ENCODE measurements at places on chromosomes 1 and 21.

DNA sequence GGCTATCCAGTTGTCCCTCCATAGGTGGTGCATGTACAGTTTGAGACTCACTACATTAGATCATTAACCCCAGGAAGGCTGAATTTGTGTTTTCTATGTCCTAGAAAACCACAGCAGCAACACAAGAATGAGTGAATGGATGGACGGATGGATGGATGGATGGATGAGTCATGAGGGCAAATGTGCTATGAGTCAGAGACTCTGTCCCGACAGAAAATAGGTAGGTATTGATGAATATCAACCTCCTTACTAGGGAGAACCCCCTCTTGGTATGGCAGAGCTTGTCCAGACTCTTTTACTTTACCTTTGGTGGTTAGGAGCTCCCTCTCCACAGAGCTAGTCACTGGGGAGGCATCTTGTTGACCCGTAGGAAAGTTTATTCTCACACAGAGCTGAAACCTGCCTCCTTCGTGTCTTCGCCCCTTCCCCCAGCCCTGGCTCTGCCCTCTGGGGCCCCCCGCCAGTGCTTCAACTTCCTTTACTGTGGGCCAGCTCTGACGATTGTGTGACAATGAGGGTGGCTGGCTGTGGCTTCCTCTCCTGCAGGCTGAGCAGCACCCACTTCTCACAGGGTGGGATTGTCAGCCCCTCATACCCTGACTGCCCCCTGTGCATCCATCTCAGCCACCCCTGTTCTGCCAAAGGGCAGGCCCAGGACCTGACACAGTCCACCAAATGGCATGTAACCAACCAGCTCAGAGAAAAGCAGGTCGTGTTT is 145.2 kb downstream of the FOXD2 start:
- DNase-seq = no peak

DNA sequence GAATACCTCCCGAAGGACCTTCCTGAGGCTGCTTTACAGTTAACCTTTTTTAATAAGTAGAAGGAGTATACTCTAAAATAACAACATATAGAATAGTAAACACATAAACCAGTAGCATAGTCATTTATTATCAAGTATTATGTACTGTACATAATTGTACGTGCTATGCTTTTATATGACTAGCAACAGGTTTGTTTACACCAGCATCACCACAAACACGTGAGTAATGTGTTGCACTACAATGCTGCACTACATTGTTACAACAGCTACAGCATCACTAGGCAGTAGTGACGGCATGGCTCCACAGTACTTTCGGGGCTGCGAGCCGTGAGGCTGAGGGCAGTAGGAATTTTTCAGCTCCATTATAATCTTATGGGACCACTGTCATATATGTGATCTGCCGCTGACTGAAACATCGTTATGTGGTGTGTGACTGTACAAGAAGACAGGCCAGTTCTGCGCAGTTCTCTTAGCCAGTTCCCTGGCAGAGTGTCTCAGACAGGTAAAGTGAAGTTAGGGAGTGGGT is 82.8 kb upstream of the LRRC8D start:
- DNase-seq = no peak

GRCh38 chr1:72568113-72568512 is 285.8 kb upstream of the NEGR1 start:
- no peak for DNase-seq

- no peak for DNase-seq
Observed at GRCh38 chr1:119327094-119327449, 41.5 kb upstream of the HAO2 start.

GRCh38 chr1:3657578-3658230 is 5.4 kb downstream of the TP73 start:
- DNase-seq = no peak

DNA sequence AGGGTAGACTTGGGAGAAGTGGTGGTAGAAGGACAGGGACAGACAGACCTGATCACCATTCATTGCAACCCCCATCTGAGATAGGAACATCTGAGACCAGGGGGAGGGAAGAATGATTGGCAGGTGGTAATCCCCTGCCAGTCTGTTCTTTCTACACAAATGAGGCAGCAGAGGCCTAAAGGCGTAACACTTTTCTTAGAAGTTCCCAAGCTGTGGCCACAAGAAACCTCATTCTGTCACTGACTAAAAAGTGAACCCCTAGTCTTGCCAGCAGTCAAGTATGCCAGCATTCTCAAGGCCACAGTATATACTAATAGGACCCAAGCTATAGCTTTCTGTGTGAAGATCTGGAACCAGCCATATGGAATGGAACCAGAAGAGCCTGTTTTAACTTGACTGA is 638.0 kb downstream of the KCNT2 start:
- DNase-seq = no peak

DNA sequence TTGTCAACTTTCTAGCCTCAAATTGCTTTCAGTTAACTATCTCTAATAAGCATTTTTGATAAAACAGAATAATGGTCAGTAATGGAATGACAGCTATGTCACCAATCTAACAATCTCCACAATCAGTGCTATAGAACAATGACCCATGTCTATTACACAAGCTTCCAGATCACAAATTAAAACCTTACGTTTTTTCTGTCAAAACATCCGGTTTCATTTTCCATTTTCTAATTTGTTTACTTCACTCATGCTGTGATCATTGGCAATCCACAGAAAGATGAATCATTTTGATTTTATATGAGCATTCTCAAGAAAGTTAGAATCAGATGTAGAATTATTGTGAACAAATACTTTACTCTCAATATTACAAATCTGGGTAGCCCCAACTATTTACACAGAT is 80.3 kb downstream of the KCNT2 start:
- no peak for DNase-seq

- DNase-seq = no peak
Observed at GRCh38 chr21:34511181-34511580, 829 bp downstream of the KCNE1 start.

- no peak for DNase-seq
Observed at GRCh38 chr1:183577897-183578465, 12.3 kb downstream of the NCF2 start.

- no peak for DNase-seq
Observed at GRCh38 chr1:159429074-159429861, 2.7 kb upstream of the OR10J4 start.

DNA sequence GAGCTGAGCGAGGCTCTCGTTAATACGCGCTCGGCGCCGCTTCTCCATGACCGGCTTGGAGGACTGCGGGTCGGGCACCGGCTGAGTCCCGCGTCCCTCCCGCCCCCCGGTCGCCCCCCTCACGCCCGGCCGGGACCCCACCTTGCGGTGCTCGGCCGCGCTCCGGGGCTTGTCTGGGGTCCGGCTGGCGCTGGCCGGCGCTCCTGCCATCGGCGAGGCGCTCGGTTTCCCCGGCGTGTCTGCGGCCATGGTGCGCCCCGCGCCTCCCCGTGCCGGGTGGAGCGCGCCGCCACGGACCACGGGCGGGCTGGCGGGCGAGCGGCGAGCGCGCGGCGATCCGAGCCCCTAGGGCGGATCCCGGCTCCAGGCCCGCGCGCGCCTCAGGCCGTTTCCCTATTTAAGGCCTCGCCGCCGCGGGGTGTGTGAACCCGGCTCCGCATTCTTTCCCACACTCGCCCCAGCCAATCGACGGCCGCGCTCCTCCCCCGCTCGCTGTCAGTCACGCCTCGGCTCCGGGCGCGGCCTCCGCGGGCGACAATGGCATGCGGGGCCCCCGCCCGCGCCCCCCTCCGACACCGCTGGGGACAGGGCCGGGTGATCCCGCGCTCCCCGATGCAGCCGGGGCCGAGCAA is at the start of gene HES4:
TSS of gene HES4 (minus strand) at position 373 of the 632 bp plus-strand sequence. CDS start at position 249, 124 bp downstream.
- DNase-seq = no peak

- DNase-seq = no peak
Observed at GRCh38 chr1:41020654-41021053, 871 bp downstream of the SLFNL1 start.

DNA sequence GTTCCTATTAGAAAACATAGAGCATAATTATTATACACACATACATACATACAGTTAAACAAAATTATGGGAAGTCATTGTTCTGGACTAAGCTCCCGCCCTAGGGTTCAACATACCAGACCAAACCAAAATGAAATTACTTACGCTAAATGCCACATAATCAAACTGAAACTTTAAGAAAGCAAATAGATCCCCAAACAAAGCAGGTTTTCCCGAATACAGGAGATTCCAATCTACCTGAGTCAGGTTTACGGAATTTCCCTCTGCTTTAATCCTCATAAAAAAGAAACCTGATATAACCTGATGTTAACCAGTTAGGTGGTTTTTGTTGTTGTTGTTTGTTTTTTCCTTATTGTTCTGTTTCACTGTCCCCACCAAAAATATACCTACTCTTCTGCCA is 1886.9 kb downstream of the NCAM2 start:
- DNase-seq = no peak

GRCh38 chr1:58782178-58783089 is 1.4 kb downstream of the JUN start:
- DNase-seq = peak; percentile 29

GRCh38 chr1:21621051-21621450 is 48.1 kb downstream of the RAP1GAP start:
- DNase-seq = no peak

- no peak for DNase-seq
Observed at GRCh38 chr1:212980123-212980785, 29.9 kb downstream of the VASH2 start.

DNA sequence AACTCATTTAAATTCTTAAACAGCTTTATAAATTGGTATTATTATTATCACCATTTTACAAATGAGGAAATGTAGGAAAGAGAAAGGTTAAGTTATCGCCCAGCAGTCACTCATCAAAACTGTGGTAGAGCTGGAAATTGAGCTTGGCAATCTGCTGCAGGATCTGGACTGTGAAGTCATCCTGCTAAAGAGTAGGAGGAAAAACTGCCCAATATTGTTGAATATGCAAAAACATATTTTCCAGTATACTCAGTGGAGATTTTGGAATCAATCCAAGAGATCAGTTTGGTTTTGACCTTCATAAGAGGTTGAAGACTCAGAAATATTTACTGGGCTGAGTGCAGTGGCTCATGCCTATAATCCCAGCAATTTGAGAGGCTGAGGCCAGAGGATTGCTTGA is 16.9 kb upstream of the RC3H1 start:
- no peak for DNase-seq

GRCh38 chr1:203888807-203889251 is 27.4 kb downstream of the SNRPE start:
- no peak for DNase-seq

GRCh38 chr1:235821361-235821981 is 45.2 kb downstream of the LYST start:
- DNase-seq = no peak

DNA sequence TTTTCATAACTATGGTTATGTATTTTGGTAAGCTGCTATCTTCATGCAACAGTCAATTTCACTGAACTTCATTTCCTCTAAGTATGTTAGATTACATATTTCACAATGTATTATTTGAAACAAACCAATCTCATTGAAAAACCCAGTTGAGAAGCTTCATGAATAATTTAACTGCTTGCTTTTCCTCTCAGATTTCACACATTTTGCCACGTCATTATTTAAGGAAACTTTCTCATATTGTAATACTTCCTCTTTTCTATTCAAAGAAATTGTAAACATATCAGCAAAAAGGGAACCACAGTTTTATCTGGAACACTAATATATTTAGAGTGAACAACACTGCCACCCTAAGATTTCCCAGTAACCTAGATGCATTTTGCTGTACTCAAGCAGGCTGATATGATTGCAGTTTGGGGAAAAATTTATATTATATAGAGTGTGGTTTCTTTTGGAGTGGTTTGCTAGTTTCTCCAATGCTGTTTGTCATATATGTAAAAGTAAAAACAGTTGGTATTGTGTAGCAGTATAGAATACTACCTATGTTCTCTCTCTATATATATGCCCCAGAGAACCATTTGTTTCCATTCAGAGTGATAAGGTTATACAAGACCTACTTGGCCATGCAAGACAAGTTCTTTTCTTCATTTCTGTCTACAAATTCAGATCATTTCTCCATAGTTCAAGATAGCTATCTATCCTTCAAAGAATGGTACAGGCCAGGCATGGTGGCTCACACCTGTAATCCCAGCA is 28.4 kb upstream of the AHCTF1 start:
- no peak for DNase-seq

DNA sequence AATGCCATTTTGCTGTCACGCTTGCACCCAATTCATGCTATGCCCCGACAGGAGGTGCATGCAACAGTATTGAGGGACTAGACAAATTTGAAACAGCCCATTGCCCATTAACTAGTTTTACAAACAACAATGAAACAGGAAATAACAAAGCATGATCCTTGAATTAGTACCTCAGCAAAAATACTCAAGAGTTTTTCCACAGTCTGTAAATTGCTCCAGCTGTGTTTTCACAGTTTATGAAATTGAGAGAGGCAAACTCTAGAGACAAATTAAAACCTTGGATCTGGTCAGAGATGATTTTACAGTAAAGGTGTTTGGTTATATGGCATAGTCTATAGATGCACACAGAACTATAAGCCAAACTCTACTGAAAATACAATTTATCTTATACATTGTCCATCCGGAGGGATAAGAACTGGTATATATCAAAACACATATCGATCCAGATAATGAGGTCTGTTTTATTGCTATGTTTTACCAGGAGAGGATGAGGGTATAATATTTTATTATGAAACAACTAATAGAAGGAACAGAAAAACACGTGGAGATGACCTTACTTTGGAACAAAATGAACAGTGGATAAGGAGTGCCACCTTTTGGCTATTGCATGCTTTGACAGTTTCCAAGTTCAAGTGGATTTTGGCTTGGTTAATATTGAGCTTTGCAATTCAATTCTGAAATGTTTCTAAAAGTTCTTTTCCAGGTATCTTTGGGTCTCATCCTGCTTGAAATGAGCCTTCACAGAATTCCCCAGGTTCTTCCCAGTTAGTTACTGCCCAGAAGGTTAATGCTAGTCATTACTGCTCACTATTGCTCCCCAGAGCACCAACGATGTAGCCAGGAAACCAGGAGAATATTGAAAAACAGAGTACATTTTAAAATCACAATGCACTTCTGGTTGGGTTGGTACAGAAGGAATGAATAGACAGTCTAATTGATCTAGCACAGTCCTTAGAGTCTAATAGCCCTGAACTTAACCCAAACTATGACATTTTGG is 45.7 kb downstream of the ZC3H11B start:
- DNase-seq = no peak

DNA sequence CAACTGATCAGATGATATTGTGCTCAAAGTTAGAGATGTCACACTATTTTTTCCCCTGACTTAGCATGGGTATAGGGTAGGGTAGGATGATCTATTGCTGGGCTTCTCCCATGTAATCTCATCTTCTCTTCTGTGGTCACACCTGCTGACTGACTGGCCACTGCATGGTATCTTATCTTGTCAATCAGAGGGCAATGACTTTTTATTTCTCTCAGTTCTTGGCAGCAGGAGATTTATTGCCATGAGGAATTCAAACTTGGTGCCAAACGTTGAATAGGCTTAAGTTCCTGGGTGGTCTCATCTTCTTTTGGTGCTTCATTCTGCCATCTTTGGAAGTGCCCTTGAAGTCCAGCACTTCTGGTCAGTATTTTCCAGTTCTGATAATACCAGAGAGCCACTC is 226.4 kb upstream of the POGK start:
- no peak for DNase-seq

- DNase-seq = no peak
Observed at GRCh38 chr1:57860325-57860724, 436.5 kb upstream of the DAB1 start.

GRCh38 chr1:227903614-227904501 is 43.9 kb downstream of the WNT9A start:
- DNase-seq = no peak

GRCh38 chr21:22343721-22344120 is 1345.5 kb downstream of the NCAM2 start:
- no peak for DNase-seq

All from stimulated activated CD8-positive, alpha-beta memory T cell treated with anti-CD3 and anti-CD28 coated beads, Interleukin-15, amount 100 ng/mL, for 24 hours (primary cell).